ENCODE measurements at places on chromosomes 1 and 21.

DNA sequence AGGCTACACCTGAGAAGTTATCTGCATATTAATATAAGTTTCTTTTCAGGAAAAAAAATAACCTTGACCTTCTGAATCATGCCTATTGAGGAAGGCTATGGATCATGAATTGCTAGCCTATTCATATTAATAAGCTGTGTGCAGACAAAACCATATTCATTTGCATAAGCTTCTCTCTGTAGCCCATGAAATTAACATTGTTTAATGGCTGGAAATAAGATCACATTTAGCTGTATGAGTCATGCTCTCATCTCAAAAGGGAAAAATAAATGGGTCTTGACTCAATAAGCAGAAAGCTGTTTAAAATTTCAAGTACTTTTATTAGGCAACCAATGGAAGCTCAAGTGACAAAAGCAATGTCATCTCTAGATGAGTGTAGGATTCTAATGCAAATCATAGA, 330.0 kb upstream of the DEPDC1 start:
- DNase-seq: no peak

GRCh38 chr1:119840745-119841144, 29.5 kb upstream of the REG4 start:
- no peak for DNase-seq

DNA sequence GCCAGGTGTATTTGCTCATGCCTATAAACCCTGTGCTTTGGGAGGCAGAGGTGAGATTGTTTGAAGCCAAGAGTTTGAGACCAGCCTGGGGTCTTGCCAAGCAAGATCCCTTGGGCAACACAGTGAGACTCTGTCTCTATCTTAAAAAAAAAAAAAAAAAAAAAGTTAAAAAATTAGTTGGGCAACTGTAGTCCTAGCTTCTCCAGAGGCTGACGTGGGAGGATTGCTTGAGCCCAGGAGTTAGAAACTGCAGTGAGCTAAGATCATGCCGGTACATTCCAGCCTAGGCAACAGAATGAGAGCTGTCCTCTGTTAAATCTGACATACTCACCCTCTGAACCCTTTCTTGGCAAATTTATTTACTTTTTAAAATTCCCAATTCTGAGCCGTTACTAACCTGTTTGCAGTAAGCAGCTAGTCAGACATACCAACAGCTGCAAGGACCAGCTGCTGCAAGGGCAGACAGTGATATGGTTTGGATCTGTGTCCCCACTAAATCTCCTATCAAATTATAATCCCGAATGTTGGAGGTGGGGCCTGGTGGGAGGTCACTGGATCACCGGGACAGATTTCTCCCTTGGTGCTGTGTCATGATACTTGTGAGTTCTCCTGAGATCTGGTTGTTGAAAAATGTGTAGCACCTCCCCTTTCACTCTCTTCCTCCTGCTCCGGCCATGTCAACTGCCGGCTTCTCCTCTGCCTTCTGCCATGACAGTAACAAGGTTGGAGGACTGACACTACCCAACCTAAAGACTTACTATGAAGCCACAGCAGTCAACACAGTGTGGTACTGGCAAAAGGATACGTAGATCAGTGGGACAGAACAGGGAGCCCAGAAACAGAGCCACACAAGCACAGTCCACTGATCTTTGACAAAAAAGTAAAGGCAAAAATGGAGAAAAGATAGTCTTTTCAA, 10.6 kb downstream of the PARP1 start:
- no peak for DNase-seq

DNA sequence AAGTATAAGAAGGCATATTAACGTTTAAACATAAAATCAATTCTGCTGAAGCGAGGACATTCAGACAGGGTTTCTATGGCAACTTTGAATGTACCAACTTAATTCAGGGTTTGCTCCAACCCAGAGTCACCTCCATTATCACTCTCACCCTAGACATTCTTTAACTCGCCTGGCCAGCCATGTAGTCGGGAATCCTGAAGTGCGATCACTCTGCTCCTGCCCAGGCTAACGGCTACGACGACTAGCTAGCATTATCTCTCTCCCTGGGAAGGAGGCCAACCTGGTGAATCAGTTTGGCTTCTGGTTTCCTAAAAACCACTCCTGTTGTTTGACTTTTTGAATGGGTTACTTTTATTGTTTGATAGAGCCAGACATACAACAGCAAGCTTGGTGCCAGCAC, 38.9 kb upstream of the ZBTB18 start:
- DNase-seq: no peak

All from NCI-H1694 treated with DMSO at 0.1 percent for 48 hours (cell line).